ENCODE measurements at places on chromosomes 12 and 14.

- DNase-seq: no peak
Observed at GRCh38 chr14:90503582-90503981, 106.8 kb downstream of the CALM1 start.

GRCh38 chr12:86663173-86663572 lies 407.0 kb upstream of the MGAT4C start:
- no peak for DNase-seq

DNA sequence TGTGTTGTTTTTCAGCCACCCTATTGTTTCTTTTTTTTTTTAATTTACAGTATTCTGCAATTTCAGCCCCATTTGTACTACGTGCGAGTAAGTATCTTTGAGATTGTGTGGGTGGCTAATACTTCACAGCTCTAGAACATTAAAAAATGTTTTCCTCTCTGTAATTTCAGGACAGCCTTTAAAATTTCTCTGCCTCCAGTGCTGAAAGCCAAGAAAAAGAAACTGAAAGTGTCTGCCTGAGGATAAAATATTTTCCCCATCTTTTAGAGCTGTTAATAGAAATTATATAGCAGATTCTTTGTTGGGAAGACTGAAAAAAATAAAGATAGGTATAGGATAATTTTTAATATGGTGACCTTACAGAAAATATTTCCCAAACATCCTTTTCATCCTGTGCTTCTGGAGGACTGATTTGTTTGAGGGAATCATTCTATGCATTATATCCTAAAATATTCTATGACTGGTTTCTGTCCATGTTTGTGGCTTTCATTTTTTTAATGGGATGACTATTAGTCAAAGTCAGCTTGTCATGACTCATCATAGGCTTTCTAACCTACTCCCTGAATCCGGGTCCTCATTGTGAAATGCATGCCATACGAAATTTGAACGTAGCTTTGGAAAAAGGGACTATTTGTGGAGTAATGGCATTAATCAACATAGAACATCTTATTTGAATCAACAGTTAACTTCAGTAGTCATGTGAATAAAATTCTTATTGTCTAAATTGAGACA lies 10.8 kb upstream of the TCTN2 start:
- DNase-seq: peak; percentile 95

GRCh38 chr12:98188650-98189077 lies 326.7 kb upstream of the TMPO start:
- DNase-seq: no peak

GRCh38 chr14:103101963-103102688 lies 7.6 kb downstream of the EXOC3L4 start:
- DNase-seq: no peak

DNA sequence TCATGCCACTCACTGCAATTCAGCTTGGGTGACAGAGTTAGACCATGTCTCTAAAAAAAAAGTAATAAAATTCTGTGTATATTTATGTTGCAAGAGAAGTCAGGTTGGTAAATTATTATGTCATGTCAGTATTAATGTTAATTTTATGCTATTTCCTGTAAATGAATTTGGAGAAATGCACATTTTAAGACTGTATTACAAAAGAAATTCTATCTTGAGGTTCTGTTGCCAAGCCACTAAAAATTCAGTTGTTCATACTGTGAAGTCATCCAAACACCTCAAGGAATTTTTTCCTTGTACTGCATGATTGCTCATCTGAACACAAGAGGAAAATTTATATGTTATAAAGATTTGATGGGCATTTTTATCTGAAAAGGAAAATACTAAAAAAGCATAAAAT lies 23.3 kb upstream of the HMGA2 start:
- DNase-seq: peak; percentile 41

DNA sequence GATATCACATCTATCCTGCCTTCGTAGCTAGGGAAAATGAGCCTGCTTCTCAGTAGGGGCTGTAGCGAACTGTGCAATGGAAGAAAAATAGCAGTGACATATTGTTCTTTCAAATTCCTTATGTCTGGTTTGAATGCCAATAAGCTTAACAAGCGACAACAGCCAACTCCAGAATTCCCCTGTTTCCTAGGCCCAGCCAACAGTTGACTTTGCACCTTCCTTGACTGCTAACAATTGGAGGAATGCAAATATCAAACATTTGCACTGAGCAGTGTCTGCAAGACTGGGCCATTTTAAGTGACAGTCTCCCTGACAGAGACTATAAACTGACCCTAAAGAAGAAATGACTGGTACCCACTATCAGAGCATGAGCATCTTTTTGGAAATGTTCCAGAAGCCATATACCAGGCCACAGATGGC lies 12.0 kb upstream of the SERPINA1 start:
- DNase-seq: no peak

DNA sequence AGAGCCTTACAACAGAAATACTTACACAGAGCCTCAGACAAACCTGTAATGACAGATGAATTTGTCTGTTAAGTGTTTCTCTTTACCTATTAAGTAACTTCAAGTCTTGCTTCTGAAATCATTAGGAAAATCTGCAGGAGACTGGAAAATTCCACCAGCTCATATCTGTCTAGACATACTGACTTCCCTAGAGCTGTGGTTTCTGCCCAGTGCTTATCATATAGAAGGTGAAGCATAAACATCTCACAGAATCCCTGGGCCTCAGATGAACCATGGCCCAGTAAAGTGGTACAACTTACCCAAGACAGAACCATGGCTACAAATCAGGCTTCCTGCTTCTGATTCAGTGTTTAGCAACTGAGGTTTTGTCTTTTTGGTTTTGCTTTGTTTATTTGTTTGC lies 91.6 kb downstream of the EGLN3 start:
- DNase-seq: no peak

DNA sequence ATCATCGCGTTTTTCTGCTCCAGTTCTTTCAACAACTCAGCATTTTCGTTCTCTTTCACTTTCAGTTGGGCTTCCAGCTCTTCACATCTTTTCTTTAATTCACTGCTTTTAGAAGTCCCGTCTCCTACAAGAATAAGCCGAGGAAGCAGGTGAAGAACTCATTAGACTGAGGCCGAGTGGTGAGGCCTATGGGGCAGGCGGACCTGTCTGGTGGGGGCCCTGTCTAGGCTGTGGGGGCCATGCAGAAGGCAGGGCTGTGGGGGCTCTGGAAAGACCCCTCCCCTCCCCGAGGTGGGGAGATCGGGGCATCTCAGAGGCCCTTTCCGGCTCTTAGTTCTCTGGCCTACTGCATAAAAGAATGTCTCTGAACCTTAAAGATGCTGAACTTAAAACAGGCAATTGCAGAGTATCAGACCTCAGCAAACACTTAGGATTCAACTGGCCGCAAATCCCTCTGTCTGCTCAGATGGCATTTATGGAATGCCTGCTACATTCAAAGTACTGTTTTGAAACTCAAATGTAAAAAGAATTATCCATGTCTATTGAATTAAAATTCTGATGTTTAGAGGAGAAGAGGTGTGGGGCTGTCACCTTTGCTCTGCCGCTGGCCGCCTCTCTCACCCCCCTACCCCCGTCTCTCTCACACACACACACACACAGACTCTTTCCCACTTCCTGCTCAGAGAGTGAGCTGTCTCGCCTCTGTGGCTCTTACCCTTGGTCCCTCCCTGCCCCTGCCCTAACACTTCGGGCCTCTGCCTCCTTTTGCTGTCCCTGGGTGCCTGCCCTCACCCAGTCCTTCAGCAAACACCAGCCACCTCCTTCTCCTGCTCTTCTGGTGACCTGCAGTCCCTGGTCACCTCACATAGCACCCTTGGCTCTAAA lies 34.7 kb downstream of the CCDC92 start:
- DNase-seq: peak; percentile 39

GRCh38 chr12:124928095-124928911 lies 13.9 kb upstream of the UBC start:
- DNase-seq: peak; percentile 22

DNA sequence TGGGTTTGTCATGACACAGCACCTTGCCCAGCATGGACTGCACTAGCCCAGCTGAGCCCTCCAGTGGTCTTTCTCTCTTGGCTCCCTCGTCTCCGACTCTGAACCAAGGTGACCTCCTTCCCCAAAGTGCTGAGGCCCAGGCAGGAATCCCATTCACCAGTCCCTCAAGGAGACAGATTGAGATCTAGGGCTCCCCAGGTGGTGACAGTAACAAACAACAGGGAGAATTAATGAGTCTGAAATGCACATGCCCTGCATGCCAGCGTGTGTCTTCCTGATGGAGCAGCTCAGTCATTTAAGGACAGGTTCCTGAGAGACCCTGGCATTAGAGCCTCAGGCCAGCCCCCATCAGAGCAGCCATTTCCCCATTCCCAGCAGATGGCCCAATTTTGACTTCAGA lies 51.4 kb upstream of the OAS1 start:
- no peak for DNase-seq

- peak; percentile 95 for DNase-seq
Observed at GRCh38 chr12:92987362-92987761, 58.3 kb upstream of the EEA1 start.

- no peak for DNase-seq
Observed at GRCh38 chr14:77808250-77808649, 8.3 kb downstream of the ADCK1 start.

DNA sequence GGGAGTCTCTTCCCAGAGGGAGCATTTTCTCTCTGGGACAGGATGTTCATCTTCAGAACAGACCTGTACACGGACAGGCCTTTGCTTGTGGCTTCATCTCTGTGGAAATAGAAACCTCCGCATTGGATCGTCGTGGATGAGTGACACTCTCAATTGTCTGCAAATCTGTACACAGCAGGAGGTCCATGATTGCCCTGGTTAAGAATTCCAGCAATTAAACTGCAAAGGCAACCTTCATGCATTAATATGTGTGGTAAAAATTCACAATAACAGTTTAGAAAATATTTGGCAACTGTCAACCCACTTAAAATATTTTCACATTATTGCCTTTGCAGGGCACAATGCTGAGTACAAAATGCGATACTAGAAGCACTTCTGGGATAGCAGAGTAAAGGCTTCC lies 149.8 kb upstream of the SFSWAP start:
- DNase-seq: no peak

DNA sequence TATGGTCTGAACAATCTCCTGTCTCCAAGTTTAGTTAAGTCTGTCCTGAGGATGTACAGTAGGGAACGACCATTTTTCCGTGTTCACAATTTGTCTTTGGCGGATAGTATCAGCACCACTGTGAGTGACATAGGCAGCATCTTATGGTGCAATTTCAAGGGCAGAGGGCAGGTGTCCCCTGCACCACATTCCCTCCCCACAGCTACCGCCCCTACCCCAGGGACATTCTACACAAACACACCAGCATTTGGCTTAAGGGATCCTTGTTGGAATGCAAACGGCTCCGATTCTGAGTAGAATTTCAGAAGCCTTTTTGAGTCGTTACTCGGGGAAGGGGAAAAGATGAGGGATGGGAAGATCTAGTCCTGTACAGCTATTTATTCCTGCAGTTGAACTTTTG lies 25.1 kb upstream of the DICER1 start:
- DNase-seq: no peak

All from adipocyte (in vitro differentiated cells).